HFFc6 (cell line): ENCODE measurements at places on chromosomes 4 and X. TPM values are rescaled to one million over a fixed set of nuclear protein-coding genes. Genes with fewer than 3 reads are reported as not detected.

Gene MGAT4D
- not detected in 2 replicates for total RNA-seq

Gene ADH1C
- not detected in 3 replicates for total RNA-seq

Gene IL2
- not detected in 3 replicates for total RNA-seq

Gene P2RY8
- total RNA-seq, result not detected in 3 replicates

Gene SORBS2
- total RNA-seq, result 0.50 to 3.6 TPM (median 2.3 TPM) in 3 replicates

Gene FRAS1
- total RNA-seq, result 2.2 to 10.4 TPM (median 6.4 TPM) in 3 replicates

Gene CITED1
- 0.69 TPM in 1 of 3 replicates, not detected in the others for total RNA-seq

Gene CC2D2A
- total RNA-seq, result 18.8 and 23.6 TPM in 2 replicates

Gene IRF2
- 17.5 to 22.1 TPM (median 20.0 TPM) in 3 replicates for total RNA-seq

Gene ADH6
- total RNA-seq, result not detected in 3 replicates

Gene MYOZ2
- 0.37 to 0.71 TPM (median 0.46 TPM) in 3 replicates for total RNA-seq
